Stimulated activated CD8-positive, alpha-beta memory T cell treated with anti-CD3 and anti-CD28 coated beads, Interleukin-4, amount 100 ng/mL, for 1 hour (primary cell): ENCODE measurements at places on chromosomes 5 and 9.

DNA sequence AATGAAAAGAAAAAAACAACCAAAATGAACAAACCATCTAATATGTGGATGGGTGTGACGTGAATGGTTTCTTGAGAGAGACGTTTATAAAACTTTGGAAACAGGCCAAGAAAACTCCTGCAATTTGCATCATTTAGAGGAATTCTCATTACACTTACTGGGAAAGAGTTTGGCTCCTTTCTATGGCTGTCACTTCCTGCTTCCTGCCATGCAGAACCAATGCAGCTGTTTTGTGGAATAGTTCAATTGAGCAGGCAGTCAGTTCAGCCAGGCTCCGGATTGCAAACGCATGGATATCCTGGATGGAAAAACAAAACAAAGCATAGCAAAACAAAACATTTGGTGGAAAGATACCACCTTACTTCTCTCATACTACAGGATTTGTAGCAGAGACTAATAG lies 36.6 kb downstream of the FAM114A2 start:
- no peak for DNase-seq

DNA sequence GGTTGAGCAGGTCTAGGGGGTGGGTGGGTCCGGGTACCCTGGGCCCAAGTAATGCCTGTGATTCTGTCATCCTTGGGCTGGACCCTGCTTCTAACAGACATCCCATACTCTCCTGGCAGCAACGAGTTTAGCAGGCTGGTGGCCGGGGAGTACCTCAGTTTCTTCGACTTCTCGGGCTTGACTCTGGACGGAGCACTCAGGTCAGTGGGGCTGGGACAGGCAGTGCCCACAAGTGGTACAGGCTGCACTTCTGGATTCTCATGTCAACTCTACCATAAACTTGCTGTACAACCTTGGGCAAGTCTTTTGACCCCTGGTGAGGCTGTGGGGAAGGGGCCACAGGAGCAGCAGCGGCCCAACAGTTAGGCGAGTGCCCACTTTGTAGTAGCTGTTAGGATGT lies 21.8 kb downstream of the PSD2 start:
- DNase-seq = no peak

- no peak for DNase-seq
These were observed 65.9 kb downstream of the ARHGAP26 start for GRCh38 chr5:142836048-142836447.

GRCh38 chr5:143052967-143053682 lies 282.9 kb downstream of the ARHGAP26 start:
- DNase-seq = no peak

DNA sequence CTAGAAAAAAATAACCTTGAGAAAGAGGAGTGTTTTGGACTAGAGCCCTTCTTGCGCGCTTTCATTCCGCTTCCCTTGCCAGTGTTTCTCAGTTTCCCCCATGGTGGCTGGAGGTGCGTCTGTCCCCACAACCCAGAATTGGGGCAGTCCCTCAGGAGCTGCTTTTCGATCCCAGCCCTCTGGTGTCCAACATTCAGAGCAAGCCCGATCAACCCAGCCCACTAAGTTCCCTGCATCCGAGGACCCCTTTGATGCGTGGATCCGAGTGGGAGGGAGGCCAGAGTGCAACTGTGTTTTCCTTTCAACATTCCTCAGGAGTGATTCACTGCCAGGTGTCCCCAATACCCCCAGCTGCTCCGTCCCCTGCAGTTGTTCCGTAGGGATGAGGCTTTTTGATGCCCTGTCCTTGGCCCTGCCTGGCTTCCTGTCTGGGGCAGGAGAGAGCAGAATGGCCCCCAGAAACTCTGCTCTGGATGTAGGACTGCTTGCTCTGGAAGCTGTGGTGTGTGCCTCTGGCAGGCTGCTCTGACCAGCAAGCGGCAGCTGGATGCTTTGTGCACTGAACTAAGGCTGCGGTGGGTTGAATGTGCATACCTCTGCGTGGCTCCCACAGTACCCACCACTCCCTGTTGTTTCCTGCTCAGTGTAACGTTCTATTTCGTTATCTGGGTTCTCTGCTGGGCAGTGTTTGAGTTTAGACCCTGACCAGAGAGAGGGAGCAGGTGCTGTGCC lies 117.5 kb downstream of the BOD1 start:
- no peak for DNase-seq

DNA sequence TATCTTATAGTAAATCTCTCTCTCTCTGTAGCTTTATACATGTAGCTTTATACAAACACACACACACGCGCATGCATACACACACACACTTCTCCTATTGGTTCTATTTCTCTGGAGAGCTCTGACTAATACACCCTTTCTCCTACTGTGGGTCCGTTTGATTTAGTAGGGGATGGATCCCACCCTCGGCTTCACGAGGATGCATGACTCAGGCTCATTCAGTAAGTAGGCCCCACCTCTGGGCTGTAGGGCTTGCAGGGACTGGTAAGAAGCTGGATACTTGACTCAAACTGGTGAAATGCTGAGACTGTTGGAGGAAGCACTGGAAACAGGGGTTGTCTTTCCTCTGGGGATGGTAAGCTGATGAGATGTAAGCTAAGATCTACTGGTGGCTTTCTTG lies 98.7 kb downstream of the SLC24A2 start:
- DNase-seq = no peak

GRCh38 chr9:110427497-110428104 lies 89.9 kb upstream of the TXNDC8 start:
- DNase-seq = no peak
